ENCODE measurements at places on chromosomes 1 and 21. TPM values are rescaled to one million over a fixed set of nuclear protein-coding genes. Genes with fewer than 3 reads are reported as not detected.

Gene RIMKLA
- total RNA-seq, result 0.09 TPM

Gene RSPO1
- total RNA-seq, result 0.14 TPM

Gene CHI3L1
- 0.65 TPM for total RNA-seq

Gene CELA3B
- not detected for total RNA-seq

Gene TXNIP
- total RNA-seq, result 2,069 TPM

Gene SPRR2E
- not detected for total RNA-seq

Gene RNF186
- not detected for total RNA-seq

Gene LAMC2
- total RNA-seq, result 0.39 TPM

Gene MAP3K21
- 6.3 TPM for total RNA-seq

GRCh38 chr1:45685308-45686014 is 872 bp downstream of the GPBP1L1 start:
- H3K36me3 ChIP-seq, result no peaks in the 10 kb centered on the region
- DNase-seq, result no peak
- peak overlapping the region; percentile 98 for H3K27ac ChIP-seq
- no peaks in the 10 kb centered on the region for H3K27me3 ChIP-seq

GRCh38 chr1:60229821-60230220 is 156.3 kb upstream of the C1orf87 start:
- no peaks in the 10 kb centered on the region for H3K27me3 ChIP-seq
- H3K36me3 ChIP-seq, result no peaks in the 10 kb centered on the region
- no peak for DNase-seq
- H3K4me1 ChIP-seq, result no peaks in the 10 kb centered on the region

GRCh38 chr1:89530444-89531089 is 5.9 kb downstream of the LRRC8B start:
- H3K4me3 ChIP-seq, result no peak overlapping the region
- peaks cover 14% of the 10 kb centered on the region for H3K4me1 ChIP-seq
- H3K36me3 ChIP-seq, result no peaks in the 10 kb centered on the region
- no peaks in the 10 kb centered on the region for H3K27me3 ChIP-seq
- no peak overlapping the region for H3K27ac ChIP-seq

DNA sequence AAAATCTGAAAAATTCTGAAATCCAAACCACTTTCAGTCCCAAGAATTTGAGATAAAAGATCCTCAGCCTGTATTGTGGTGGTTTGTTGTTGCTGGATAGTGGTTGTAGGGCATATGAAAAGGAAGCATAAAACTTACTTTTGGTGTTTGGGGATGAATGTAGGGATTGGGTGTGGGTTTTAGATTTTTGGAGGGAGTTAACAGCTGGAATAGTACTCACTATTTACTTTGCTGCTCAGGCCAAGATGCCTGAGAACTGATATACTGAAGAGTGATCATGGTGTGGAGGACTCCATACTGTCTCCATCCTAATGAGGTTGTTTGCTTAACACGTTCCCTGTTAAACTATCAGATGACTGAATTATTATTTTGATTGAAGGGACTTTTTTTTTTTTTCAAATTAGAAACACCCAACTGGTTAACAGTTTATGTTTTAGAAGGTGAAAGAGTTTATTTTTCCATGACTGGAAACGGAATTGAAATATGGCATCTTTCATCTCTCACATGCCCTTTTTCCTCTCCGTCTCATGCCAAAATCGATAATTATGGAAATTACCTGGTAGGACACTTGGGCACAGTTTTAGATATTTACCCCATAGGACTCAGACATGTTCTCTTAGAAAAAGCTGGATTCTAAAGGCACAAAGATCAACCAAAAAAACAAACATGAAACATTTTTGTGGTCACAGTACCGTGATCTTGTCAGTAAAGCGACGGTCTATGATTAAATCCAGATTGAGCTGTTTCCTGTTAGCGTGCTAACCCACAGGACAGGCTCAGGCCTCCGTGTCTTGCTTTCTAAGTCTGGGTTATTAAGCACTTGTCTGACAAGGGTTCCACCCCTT is 37.3 kb downstream of the RGL1 start:
- DNase-seq, result no peak
- H3K4me1 ChIP-seq, result peaks cover 43% of the 10 kb centered on the region
- no peak overlapping the region for H3K4me3 ChIP-seq
- H3K36me3 ChIP-seq, result no peaks in the 10 kb centered on the region

DNA sequence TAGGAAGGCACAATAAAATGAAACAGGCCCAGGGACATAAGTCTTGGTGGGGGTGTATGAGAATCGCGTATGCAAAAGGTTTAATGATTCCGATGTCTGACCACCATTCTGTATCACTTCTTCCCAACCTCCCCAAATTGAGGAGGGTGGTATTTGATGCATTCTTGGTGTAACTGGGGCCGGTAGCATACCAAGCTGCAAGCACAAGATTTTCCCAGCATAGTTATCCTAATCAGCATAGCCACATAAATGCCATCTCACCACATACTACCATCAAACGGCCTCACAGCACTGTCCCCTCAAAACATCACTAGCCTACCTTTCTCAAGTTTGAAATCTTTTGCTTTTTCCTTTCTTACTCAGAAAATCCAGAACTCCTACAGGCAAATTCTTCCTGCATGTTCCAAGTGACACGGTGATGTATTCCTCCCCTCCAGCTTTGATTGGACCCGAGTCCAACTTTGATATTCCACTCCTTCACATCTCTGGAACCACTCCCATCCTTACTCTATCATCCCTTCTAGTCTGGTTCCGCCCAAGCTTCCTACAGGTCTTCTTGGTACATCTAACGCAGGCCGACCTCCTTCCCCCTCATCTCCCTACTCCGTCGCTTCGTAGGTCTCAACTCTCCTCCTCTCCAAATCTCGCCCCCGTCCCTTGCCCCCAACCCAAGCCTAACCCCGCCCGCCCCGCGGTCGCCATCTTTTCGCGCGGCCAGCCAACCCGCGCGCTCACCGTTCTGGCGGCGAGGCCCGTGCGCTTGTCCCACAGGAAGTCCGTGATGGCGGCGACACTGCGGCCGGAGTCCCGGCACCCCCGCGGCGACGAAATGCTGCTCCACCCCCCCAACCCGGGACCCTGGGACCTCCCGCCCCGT is 600 bp downstream of the CLK2 start:
- peaks cover 19% of the 10 kb centered on the region for H3K4me1 ChIP-seq
- peak overlapping the region; percentile 16 for H3K4me3 ChIP-seq
- H3K36me3 ChIP-seq, result no peaks in the 10 kb centered on the region
- peak overlapping the region; percentile 94 for H3K27ac ChIP-seq
- DNase-seq, result no peak

DNA sequence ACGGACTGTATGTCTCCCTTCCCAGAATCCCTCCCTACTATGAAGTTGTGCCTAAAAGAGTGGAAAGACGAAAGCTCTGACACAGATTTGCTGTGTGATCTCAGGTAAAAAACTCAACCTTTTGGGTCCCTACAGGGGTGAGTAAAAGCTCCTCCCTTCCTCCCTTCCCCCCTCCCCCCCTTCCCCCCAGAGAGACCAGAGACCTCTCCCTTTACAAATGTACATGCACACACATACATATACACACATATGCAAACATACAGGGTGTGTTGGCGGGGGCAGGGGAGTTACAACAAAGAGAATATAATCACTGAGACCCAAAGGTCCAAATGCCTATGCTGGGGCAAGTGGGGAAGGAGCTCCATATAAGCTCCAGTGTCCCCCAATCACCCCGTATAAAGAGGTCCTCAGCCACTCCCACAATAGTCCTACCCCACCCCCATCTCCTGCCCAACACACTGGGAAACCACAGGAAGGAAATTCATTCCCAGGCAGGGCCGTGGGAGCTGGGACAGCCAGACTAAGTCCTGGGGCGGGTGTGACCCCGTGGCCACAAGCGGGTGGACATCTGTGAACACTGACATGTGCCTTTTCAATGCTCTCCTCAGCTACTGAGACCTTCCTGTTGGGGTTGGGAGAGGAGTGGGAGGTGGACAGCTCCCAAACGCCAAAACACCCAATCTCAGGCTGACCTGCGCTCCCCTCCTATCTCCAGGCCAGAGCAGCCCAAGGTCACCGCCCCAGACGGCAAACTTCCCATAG is 2.0 kb downstream of the MEF2D start:
- H3K4me1 ChIP-seq, result peaks cover 79% of the 10 kb centered on the region

GRCh38 chr1:236303675-236304074 is 21.9 kb upstream of the ERO1B start:
- H3K27ac ChIP-seq, result no peak overlapping the region
- H3K4me3 ChIP-seq, result no peak overlapping the region
- no peak for DNase-seq
- H3K4me1 ChIP-seq, result no peaks in the 10 kb centered on the region

DNA sequence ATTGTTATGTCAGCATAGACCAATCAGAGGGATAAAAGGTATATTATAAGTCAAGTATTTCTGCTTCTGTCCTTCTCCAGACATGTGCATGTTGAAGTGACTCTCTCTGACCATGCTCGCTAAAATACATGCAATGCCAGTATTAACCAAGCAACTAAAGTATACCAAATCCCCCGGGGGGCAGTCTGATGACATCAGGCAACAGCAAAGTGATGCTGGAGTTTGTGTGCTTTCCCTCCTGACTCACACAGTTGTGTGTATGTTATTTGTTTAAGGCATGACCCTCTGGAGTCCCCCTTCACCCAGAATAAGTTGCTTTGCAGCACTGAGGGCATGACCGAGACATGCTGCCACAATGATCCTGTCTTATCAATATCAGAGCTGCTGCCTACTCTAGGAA is 2.1 kb downstream of the BRINP2 start:
- DNase-seq, result no peak
- H3K4me1 ChIP-seq, result no peaks in the 10 kb centered on the region
- no peak overlapping the region for H3K4me3 ChIP-seq
- peaks cover 3% of the 10 kb centered on the region for H3K27me3 ChIP-seq
- no peaks in the 10 kb centered on the region for H3K36me3 ChIP-seq

DNA sequence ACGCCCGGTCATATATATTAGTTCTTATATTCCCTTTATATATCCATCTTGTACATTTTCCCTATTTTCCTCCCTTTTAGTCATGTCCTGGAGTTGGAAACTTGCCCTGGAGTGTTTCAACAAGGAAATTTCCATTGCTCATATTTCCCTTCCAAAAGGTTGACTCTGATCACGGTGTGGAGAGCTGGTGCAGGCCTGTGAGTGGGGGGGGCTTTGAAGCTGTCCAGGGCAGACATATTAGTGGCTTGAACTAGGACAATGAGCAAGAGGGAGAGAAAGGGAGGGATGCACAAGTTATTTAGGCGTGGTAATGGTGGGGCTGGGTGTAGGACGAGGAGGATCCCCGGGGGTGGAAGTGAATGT is 30.4 kb upstream of the TMEM61 start:
- DNase-seq, result no peak
- no peaks in the 10 kb centered on the region for H3K27me3 ChIP-seq
- no peak overlapping the region for H3K27ac ChIP-seq
- no peak overlapping the region for H3K4me3 ChIP-seq
- peaks cover 7% of the 10 kb centered on the region for H3K4me1 ChIP-seq

DNA sequence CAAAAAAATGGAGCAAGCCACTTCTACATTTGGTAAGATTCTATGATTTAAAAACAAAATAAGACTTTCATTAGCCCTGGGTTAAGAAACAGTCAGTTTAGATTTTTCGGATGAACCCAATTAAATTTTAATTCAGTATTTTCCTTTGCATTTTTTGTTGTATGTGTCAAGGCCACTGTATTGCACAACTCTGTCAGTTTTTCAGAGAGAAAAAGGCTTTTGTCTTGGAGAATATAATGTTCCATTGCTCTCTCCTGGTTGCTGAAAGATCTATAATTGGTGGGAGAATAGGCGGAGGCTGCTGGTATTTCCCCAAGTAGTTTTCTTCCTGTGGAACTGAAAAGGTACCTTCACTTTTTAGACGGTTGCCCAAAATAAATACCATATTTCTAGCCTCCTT is 84.6 kb downstream of the NEGR1 start:
- no peaks in the 10 kb centered on the region for H3K36me3 ChIP-seq
- H3K4me1 ChIP-seq, result no peaks in the 10 kb centered on the region
- DNase-seq, result no peak
- no peak overlapping the region for H3K4me3 ChIP-seq

DNA sequence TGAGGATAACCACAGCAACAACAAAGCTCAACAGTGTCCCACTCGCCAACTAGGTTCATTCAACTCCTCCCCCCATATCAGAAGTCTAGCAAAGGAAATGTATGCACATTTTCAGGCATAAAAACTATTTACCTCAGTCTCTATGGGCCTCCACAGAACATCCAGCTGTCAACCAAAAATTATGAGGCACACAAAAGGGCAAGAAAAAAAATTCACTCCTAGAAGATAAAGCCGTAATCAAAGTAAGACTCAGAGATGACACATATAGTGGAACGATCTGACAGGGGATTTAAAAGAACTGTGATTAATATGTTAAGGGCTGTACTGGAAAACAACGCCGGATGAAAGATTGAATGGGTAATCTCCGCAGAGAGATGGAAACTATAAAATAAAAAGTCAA is 158.7 kb downstream of the NTPCR start:
- no peaks in the 10 kb centered on the region for H3K27me3 ChIP-seq
- H3K36me3 ChIP-seq, result no peaks in the 10 kb centered on the region
- peaks cover 22% of the 10 kb centered on the region for H3K4me1 ChIP-seq
- no peak overlapping the region for H3K4me3 ChIP-seq
- no peak overlapping the region for H3K27ac ChIP-seq

DNA sequence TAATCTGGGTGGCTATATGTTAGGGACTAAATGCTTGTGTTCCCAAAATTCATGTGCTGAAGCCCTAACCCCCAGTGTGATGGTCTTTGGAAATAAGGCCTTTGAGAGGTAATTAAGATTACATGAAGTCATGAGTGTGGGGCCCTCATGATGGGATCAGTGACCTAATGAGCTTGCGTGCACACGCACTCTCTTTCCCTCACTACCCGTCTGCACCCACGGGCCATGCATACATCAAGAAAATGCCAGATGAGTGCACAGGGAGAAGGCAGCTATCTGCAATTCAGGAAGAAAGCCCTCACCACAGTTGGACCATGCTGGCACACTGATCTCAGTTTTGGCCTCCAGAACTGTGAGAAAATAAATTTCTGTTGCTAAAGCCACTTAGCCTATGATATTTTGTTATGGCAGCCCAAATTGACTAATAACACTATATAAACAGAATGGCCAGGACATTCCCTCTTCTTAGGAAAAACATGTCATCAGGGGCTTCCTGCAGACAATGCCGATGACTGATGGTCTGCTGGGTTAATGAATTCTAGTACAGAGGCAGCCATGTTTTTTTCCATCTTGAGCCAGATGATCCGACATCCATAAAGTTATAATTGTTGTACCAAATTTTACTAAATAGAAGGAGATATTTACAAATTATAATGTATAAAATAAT is 18.1 kb upstream of the MYOG start:
- no peaks in the 10 kb centered on the region for H3K36me3 ChIP-seq
- H3K27me3 ChIP-seq, result peaks cover 21% of the 10 kb centered on the region
- no peak overlapping the region for H3K27ac ChIP-seq
- H3K4me3 ChIP-seq, result no peak overlapping the region
- DNase-seq, result no peak

- H3K36me3 ChIP-seq, result no peaks in the 10 kb centered on the region
- no peaks in the 10 kb centered on the region for H3K27me3 ChIP-seq
- H3K27ac ChIP-seq, result no peak overlapping the region
- H3K4me3 ChIP-seq, result no peak overlapping the region
- DNase-seq, result peak; percentile 60
- peaks cover 15% of the 10 kb centered on the region for H3K4me1 ChIP-seq
Measured at GRCh38 chr1:27192039-27192529, 37.2 kb upstream of the SLC9A1 start.
